Femur (tissue), 1 donor: ENCODE measurements at places on chromosomes 12 and 14.

GRCh38 chr12:13367973-13368372 lies 171.4 kb downstream of the EMP1 start:
- no peak for DNase-seq

DNA sequence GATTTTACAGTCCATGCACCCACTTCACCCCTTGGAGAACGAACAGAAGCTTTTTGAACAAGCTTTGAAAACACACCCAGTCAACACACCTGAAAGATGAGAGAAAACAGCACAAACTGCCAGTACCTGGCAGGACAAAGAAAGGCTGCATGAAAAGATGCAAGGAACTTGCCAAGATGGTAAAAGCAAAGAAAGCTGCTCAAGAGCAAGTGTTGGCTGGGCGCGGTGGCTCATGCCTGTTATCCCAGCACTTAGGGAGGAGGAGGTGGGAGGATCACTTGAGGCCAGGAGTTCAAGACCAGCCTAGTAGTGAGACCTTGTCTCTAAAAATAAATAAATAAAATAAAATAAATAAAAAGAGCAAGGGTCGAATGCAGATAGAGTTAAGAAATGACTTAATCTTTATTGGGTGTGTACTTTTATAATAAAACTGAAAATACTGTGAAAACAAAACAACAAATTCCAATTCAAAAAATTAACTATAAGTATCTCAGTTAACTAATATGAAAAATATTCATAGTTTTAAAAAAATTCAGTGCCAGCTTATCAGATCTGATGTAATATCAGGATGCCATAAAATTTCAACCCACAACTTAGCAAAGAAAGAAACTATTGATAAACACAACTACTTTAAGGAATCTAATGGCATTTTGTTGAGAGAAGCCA lies 59.2 kb downstream of the HECTD4 start:
- no peak for DNase-seq

DNA sequence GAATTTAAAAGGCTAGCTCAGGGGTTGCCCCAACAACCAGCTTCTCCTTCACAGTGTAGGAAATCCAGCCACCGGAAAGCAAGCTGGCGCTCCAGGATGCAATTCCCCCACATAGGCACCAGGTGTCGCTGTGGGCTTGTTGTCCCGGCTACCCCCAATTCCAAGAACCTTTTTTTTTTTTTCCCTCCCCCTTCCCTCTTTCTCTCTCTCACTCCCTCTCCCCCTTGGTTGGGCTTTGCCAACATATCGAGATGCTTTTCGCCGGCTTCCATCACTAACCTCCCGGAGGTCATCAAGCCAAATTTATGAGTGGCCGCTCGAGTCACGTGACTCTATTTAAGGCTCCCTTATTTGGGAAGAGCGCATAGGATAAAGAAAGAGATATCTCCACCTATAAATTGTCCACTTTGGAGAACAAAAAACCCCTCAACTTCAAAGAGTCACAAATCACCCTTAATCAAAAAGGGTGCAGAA lies at the start of gene HOXC5:
Gene HOXC5 (plus strand): TSS at position 424 of the 474 bp plus-strand sequence. CDS start 73 bp downstream, outside the sequence.
- peak; percentile 90 for DNase-seq

- no peak for DNase-seq
Measured at GRCh38 chr12:63928305-63928704, 83.8 kb downstream of the SRGAP1 start.

- no peak for DNase-seq
Measured at GRCh38 chr12:118033902-118034301, 17.4 kb downstream of the RFC5 start.

- DNase-seq = peak; percentile 1
Measured at GRCh38 chr12:52631264-52631663, 12.9 kb upstream of the KRT73 start.

GRCh38 chr14:105852378-105853088 lies 326.1 kb downstream of the TMEM121 start:
- no peak for DNase-seq

DNA sequence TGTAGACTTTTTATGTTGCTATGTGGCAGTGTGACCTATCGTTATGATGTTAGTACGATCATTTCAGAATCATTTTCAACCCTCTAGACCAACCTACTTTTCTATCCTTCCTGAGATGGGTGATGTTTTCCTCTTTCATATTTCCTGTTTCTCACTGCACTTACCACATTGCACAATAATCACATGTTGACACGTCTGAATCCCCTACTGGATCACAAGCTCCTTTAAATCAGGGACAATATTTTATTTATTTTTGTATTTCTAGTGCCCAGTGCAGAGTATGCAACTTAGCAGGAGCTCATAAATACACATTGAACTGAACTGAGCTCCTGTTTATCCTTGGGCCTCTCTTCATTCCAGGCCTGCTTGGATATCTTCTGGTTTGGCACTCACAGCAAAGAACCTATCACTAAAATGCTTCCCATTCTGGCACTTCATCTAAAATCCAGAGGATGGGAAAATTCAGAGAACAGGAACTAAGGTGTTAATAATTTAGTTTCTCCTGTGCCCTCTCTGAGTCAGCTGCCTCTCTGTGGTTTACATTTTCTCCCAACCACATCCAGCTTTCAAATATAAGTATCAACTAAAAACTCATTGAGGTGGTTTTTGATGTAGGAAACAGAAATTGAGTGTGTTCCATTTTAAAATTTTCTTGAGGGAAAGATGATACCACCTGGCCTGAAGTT lies 69.4 kb upstream of the DYRK2 start:
- no peak for DNase-seq

DNA sequence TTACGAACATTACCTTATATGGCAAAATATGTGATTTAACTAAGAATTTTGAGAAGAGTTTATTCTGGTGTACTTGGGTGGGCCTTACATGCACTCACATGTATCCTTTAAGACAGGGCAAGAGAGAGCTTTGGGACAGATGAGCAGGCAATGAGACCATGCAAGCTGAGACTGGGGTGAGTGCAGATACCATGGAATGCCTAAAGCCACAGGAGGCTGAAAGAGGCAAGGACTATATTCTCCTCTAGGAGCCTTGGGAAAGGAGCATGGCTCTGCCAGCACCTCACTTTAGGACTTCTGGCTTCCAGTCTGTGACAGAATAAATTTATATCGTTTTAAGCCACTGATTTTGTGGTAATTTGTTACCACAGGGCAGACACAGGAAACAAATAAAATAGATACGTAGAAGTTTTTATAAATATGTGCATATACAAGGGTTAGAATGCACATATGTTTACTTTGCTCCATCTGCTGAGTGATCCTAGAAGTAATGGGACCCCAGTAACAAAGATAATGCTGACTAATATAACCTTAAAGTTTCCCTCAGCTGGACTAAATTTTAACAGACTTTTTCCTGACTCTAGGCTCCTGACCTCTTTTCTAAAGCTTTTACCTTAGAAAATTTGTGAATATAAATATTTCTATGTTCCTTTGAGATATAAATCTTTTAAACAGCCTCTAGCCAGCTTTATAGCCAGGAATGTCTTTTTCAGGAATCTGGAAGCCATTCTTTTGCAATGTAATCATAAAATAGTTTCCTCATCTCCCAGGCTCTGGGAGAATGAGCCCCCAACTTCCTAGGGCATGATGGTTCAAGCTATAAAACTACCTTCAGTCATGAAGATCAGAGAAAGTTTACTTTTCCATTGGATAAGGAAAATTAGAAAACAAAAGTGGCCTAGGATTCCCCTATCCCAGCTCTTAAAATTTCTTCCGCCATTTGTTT lies 216.8 kb downstream of the PPFIA2 start:
- DNase-seq = no peak

GRCh38 chr12:79414252-79414651 lies 276.5 kb downstream of the PAWR start:
- no peak for DNase-seq

DNA sequence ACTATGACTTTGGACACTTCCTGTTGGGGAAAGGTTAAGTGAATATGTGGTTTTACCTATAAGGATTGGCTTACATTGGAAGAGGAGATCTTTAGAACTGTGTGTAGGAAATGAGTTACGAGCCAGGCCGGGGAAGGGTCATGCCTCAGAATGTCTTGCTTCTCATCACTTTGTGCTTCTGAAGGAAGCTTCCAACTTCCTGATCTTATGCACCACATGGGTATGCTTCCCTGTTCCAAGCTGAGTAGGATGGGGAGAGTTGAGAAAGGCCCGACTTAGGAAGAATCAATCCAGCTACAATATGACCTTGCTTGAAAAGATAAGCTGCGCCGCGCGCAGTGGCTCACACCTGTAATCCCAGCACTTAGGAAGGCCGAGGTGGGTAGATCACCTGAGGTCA lies 59.9 kb downstream of the STXBP6 start:
- no peak for DNase-seq

DNA sequence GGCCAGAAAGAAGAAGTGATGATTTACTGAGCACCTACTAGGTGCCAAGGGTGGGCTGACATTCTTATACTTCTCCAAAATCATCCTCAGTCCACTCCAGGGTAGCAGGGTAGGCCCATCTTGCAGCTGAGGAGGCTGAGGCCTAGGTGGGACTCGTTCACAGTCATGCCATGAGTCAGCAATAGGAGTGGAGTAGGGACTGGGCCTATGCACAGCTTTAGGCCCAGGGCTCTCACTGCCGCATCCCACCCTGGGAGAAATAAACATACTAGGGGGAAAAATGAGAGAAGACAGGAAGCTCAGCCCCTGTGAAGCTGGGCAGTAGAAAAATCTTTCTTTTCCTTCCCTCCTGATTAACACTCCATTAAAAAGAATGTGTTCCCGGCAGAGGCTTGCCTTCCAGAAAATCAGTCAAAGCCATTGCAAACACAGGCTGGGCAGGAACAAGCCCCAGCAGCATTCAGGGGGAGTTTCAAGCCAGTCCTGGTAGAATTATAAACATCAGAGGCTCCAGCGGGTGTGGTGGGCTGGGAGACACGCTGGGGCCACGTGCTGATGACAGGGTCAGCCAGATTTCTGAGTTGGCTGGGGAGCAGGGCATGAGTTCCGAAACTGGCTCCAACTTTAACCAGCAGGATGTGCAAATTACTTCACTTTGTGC lies 1.8 kb downstream of the HSPB8 start:
- peak; percentile 41 for DNase-seq

DNA sequence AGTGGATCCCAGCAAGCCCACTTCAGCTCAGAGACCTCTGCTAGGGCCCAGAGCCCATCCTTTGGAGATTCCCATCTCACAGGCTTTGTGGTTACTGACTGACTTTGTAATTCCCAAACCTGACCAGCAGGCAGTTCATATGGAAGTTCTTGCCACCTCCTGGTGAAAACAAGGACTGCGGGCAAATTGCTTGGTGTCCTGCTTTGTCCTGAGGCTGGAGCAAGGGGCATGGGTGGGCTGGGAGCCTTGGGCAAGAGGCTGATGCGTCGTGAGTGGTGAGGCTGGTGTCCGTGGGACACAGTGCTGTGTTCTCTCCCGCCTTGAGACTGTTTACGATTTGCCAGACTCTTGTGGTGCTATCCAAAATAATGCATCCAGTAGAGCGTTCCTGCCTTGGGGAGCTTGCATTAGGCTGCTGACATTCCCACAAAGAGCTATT lies 91.0 kb downstream of the LRRC74A start:
- DNase-seq = peak; percentile 72

- DNase-seq = no peak
Measured at GRCh38 chr14:91398707-91399106, 18.9 kb downstream of the CCDC88C start.

DNA sequence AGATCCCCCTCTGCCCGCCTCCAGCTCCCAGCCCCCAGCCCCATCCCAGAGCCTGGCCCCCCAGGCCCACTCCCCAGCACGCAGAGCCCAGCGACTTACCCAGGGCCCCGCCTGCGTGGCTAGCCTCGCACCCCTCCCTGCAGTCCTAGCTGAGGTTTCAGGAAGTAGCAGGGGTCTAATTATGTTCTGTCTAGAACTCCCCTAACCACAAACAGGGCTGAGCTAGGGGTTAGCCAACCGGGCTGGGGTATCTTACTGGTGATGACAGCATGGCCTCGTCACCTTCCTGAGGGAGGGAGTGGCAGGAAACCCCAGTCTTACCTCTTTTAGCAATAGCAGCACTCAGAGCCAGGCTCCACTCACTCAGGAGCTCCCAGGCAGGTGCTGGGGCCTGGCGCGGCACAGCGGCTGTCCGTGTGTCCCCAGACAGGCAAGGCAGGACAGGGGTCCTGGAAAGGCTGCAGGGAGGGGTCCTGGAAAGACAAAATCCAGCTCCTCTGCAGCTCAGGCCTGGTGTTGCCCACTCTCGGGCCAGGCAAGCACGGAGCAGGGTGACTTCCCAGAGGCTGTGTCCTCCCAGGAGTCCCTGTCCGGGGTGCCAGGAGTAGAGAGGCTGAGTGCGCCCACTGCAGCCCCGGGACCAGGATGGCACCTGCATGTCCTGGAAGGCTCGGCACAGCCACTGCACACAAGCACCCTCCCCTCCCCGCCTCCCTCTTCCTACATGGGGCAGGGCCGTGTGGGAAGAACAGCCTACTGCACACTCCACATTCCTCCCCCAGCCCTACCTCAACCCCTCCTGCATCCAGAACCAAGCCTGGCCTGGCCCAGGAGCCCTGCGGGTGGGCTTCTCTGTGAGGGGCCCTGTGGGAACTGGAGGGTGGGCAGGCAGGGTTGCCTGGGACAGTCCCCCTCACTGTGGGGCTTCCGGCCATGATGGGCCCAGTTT lies at the start of gene GPR132:
Gene GPR132 (minus strand): TSS at position 151 of the 949 bp plus-strand sequence. CDS start 10,010 bp downstream, outside the sequence.
- peak; percentile 82 for DNase-seq

DNA sequence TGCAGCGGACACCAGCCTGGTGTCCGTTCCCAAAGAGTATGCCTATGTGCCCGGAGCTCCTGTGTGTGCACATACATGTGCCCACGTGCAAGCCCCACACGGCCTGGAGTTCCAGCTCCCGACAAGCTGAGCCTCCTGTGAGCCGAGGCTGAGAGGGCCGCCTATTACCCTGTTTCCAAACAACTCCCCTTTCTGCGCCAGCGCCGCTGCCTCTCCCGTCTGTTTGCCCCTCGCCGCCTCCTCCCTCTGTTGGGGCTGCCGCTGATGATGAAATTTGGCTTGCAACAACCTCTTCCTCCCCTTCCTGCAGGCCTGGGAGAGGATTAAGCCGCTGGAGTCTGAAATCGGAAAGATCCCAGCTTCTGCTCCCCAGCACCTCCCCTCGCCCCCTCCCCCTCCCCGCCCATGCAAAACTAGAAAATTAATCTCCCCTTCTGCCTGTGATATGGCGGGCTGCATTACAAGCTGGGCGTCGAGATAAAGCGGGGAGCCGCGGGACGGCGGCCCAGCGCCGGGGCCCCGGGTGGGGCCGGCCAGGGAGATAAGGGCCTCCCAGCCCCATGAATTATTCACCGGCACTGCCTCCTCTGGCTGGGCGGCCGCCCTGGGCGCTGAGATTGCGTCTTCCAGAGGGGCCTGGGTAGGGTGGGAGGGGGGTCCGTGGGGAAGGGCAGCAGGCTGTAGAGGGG lies 6.8 kb upstream of the ASIC1 start:
- DNase-seq = peak; percentile 82

DNA sequence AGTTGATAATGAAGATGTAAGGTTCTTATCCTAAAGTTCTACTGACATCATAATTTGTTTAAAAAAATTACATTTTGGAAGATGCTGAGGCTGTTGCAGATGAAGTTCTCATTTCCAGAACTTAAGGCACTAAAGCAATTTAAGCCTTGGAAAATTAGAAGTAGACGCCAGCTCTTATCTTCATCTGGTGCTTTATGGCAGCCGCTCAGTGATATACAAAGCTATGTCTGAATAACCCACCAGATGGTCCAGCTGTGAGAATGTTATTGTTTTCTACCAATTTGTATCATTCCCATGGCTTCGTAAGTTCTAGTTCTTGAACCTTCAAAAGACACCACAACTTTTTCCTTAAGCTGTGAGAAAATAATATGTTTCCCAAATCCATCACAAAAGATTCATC lies 212.1 kb upstream of the ARID2 start:
- DNase-seq = no peak

GRCh38 chr14:23896609-23897153 lies 56.9 kb upstream of the DHRS4 start:
- DNase-seq = no peak
